ENCODE measurements at places on chromosomes 12 and 14.
A peak's percentile ranks its signal among the peaks of the same experiment; 100 is the strongest.

DNA sequence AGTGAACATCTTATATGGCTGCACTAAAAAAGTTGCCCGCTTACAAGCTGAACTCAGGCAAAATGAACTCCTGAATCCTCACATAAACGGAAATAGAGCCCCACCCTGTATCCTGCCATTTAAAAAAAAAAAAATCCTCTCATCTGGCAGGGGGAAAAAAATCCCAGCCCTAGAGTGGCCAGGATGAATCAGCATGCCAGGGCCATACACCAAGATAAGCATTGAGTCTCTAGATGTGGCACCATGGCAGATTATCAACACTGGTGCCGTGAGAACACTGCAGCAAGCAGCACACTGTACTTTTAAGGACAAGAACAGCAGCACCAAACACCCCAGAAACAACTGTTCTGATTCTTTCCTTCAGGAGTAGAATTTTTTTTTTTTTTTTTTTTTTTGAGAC lies 65.5 kb downstream of the RASSF3 start:
- no peak for DNase-seq

DNA sequence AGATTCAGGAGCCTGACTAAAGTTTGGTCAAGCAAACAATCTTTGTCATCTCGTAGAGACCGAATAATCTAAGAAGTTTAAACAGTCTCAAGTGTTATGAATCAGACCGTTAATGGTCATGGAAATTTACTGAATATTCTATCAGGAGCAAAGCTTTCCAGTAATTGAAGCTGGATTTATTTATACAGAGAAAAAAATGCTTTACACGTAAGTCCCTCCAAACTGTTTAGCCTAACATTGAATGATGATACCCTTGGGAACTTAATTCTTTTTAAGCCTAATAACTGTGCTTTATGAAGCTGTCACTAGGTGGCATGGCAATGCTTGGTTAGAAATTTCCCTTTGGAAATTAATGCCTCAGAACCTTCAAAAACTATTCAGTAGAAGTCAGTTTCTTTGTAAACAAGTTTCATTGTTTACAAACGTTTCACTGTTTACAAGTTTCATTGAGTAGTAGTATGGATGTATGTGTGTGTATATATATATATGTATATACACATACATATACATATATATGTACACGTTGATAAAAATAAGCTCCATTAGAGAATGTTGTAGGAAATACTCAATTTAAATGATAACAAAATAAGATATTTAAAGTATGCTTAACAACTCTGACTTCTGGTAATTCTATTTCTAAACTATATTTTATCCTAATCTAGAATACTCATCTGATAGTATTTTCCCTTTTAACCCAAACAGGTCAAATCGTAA lies 32.1 kb downstream of the DEPDC4 start:
- DNase-seq: no peak

GRCh38 chr12:48512855-48513254 lies 12.6 kb upstream of the OR8S1 start:
- peak; percentile 5 for DNase-seq

- no peak for DNase-seq
These were observed 96.9 kb downstream of the SETD3 start for GRCh38 chr14:99383472-99384449.
